ENCODE measurements at places on chromosomes 12 and 14. TPM values are rescaled to one million over a fixed set of nuclear protein-coding genes. Genes with fewer than 3 reads are reported as not detected.

Gene RNASE3
- not detected for total RNA-seq

Gene NTN4
- 711 TPM for total RNA-seq

Gene PRICKLE1
- 11.6 TPM for total RNA-seq

Gene DAO
- total RNA-seq = not detected

Gene RFLNA
- total RNA-seq = 0.19 TPM

Gene SERPINA3
- 0.05 TPM for total RNA-seq

Gene TAS2R31
- 6.8 TPM for total RNA-seq

Gene HOXC13
- not detected for total RNA-seq

Gene B4GALNT1
- 0.14 TPM for total RNA-seq

Gene KCNA5
- total RNA-seq = not detected

Gene SLC6A12
- total RNA-seq = not detected

Gene SNRPF
- 15.4 TPM for total RNA-seq

Gene GALNT4
- 18.5 TPM for total RNA-seq

Gene FAIM2
- total RNA-seq = not detected

Gene AMHR2
- total RNA-seq = not detected

Gene MYF6
- not detected for total RNA-seq

Gene LGR5
- total RNA-seq = not detected

- DNase-seq = peak; percentile 20
These were observed 46.5 kb downstream of the ST8SIA1 start for GRCh38 chr12:22287776-22288621.

DNA sequence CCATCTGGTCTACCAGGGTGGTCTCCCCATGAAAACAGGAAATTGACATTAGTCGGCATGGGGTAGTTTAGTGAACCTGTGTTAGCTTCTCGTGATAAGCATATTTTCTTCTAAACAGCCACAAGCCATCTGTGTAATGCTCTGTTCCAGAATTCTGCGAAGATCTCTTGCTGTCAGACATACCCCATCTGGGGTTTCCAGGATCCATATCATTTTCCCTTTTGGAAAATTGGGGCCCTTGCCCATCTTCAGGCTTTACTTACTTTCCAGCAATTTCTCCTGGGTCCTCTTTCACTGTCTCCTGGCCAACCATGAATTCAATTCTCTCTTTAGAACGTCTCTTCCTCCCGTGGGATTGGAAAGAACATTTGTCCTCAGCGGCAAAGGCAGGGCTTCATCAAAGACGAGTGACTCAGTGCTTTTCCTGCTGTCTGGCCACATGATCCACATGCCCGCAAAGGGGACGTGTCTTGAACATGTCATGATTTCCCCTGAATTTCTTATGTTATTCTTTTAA is 21.4 kb upstream of the NCOR2 start:
- peak; percentile 88 for DNase-seq

DNA sequence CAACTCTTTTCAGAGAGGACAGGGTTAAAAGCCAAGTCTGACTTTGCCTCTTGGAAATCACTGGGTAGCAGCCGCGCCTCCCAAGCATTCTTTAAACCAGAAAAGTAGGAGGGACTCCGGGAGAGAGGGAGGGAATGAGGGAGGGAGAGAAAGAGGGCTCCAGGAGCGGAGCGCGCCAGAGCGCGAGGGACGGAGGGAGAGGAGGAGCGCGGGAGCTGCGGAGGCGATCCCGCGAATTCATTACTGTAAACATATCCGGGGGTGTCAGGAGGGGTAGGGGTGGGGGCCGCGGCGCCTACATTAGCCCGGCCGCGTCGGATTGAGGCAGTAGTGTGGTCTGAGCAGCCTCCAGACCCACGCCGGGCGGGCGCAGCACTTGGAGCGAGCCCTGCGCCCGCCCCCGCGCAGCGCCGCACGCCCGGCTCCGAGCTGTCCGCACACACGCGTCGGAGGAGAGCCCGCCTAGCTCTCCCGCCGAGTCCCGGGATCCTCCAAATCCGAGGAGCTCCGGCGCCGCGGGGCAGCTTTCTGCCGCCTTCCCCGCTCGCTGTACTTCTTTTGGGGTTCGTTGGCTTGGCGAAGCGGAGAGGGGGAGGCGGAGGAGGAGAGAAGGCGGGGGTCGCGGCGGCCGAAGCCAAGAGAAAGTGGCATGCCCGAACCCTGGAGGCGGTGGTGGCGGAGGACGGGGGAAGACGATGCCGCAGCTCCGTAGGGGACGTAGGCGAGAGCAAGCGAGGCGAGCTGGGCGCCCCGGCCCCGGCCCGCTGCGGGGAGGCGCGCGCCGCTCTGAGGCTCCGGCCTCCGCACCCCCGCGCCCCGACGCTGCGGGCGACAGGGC is 3.3 kb downstream of the FLRT2 start:
- DNase-seq = peak; percentile 76

DNA sequence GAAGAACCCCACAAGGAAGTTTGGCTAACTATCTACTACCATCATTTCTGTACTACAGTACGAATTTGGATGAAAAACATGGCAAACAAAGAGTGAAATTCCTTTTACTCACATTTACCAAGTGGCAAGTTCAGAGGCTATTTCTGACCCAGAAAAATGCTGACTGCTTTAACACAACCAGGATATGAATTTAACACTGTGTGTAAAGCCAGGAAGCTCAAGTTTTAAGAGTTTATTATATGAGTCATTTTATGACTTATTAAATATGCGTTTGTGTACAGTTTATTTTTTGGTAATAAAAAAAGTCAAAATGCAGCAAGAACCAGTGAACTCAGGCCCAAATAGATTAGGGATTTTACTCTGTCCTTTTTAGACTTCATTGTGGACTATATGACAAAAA is 58.4 kb upstream of the STAC3 start:
- peak; percentile 51 for DNase-seq

DNA sequence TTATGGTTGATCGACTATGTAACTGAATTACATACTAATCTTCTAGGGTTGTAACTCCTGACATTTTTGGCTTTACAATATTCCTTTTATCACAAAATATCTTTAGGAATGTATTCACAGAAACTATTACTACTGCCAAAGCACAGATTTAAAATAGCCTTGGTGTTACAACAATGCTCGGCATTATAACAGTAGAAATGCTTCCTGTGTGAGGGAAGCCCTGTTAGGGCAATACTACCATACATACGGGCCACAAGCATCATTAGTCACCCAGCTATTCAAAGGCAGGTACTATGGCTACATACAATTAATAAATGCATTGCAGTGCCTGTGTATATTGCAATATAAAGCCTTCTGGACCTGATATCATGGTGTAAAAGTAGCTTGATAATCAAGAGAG is 517.8 kb downstream of the C12orf50 start:
- DNase-seq = no peak

DNA sequence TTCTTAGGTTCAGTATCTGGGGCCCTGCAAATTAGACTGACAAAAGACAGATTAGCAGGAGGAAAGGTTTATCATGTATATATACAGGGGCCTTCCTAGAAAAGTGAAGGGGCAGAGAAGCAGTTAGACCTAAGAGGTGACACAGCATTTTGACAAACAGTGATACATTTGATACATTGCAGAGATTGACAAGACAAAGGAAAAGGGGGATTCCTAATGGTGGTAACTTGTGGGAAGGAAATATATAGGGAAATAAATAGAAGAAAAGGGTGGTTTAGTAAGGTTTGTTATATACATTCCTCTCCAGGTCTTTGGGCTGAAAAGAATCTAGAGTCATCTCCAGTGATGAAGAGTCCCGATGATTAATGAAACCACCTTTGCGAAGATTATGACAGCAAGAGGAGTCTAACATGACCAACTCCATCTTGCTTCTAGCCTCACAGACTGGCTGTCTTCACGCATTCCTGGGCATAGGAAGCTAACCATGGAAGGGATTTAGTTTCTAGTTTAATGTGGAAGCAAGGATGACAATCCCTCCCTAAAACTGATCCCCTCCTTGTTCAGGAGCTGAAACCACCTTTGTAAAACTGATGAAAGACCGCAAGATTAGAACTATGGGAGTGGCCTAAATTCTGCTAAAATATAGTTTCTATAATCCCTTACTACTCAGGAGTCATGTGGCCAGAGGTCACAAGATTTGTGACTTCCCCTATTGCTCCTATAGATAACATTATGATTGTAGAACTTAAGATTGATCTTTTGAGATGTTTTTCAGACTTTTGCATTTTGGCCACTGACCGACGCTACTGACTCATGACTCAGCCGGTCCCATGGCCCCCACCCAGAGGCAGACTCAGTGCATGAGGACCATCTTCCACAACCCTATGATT is 31.1 kb upstream of the CPM start:
- DNase-seq = no peak

GRCh38 chr14:104179126-104179525 is 40.7 kb downstream of the KIF26A start:
- no peak for DNase-seq

DNA sequence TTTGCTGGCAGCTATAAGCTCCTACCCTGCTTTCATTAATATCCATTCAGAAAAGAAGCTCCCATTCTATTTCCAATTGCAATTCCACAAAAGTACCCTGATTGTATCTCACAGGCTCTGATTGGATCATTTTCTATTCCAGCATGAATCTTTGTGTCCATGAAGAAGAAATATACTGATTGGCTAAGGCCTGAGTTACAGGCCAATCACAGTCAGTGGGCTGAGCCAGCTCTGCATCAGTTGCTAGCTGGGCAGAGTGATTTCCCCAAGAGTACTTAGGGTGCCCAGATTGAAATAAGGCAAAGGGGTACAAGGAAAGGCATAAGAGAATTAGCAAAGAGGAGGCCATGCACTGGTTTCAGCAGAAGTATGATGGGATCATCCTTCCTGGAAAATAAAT is 14.4 kb downstream of the ART4 start:
- peak; percentile 27 for DNase-seq

- peak; percentile 42 for DNase-seq
These were observed 138.4 kb upstream of the PARP11 start for GRCh38 chr12:4011597-4011996.

- DNase-seq = no peak
These were observed 2.8 kb downstream of the PSMB11 start for GRCh38 chr14:23044840-23045239.

GRCh38 chr12:9906873-9907272 is 25.3 kb downstream of the CLEC2A start:
- DNase-seq = no peak

GRCh38 chr12:88638966-88639760 is 58.9 kb upstream of the KITLG start:
- peak; percentile 57 for DNase-seq

DNA sequence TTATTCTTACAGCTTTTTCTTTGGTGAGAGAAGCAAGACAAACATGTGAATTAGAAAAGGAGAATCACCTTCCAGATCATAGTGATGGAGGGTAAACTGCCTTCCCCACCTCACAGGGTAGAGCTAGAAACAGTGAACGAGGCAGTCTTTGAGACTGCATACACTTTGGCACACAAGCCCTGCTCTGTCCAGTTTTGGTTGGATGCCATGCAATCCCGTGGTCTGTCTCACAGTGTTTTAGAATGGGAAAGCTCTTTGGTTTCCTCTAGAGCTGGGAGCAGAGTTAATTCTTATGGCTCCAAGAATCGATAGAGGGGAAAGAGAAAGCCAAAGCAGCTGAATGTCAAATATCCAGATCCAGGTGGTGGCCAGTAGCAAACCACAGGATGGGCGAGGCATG is 21.9 kb downstream of the TDP1 start:
- DNase-seq = no peak

- DNase-seq = no peak
These were observed 130.0 kb upstream of the BTG1 start for GRCh38 chr12:92275443-92276154.

- DNase-seq = peak; percentile 53
These were observed 10.9 kb downstream of the BTG1 start for GRCh38 chr12:92134638-92135274.

DNA sequence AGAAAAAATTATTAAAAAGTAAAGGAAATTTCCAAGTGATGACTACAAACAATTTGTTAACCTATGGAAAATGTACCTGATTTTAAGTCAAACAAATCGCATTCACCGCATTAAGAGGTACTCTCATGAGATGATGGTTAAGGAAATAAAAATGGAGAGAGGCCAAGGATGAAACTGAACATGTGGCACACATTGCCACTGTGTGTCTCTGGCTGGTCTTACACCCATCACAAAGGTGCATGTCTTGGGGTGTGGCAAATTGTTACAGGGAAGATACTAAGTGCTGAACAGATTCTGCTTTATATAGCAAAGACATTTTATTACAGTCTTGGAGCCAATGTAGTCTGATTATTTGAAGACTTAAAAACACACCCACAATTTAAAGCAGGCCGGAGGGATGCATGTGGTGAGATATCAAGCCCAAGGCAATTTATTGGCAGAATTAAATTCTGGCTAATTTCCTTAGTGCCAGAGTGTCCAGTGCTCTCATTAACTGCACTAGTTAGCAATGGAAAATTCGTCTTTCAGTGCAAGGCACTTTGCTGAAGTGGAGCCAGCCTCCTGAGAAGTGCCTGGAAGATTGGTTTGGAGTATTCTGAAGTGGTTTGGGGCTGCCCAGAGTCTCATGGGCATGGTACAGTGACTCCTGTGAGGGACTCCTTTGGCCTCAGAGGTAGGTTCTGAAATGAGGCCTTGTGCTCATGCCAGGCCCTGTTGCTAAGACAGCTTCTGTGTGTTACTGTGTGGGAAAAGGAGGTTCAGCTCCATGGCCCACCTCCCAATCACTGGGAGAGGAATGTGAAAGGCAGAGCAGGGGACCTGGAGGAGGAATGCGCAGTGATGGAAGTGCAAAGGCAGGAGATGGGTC is 166.9 kb downstream of the BRMS1L start:
- no peak for DNase-seq

- DNase-seq = no peak
These were observed 156.3 kb upstream of the LRIG3 start for GRCh38 chr12:59076622-59077021.

DNA sequence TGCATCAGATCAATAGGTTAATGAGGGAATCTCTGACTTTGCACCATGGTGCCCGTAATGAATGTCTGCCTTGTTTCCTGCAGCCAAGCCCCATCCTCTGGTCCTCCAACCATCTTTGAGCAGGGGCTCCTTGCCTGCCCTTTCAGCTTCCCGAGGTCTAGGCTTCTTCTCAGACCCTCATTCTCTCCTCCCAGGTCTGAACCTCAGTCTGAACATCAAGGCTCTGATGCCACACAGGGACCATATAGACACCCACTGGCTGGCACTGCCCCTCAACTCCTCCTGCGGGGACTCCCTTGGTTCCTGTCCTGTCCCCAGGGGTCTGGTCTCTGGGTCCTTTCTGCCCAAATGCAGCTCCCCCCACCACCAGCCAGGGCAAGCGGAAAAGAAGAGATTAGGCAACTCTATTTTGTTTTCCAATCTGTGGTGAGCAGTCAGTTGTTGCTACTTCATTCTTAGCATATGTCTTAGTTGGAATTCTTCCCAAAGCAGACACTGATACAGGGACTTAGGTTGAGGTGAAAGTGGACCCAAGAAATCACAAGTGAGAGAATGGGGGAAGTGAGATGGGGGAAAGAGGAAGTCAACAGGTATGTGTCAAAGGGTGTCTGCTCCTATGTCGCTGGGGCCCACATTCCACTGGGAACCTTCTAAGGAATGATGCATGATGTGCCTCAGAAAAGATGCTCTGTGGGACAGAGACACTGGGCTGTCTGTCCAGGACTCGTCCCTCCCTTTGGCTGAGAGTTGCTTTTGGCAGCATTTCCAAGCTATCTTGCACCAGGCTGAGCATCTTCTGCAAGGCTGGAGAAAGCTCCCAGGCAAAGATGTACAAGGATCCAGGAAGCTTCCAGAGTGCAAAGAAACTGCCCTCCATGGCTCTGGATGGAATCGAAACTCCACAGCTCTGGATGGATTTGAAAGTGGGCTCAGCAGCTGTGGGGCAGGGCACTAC is 1096.5 kb upstream of the TMEM132C start:
- no peak for DNase-seq

GRCh38 chr14:86627080-86627479 is 1097.1 kb downstream of the FLRT2 start:
- DNase-seq = no peak
